Esophagus squamous epithelium (tissue), 5 donors: ENCODE measurements at places on chromosomes 1 and 21.

- DNase-seq, result no peak
Observed at GRCh38 chr21:32666258-32666657, 54.1 kb upstream of the CFAP298 start.

DNA sequence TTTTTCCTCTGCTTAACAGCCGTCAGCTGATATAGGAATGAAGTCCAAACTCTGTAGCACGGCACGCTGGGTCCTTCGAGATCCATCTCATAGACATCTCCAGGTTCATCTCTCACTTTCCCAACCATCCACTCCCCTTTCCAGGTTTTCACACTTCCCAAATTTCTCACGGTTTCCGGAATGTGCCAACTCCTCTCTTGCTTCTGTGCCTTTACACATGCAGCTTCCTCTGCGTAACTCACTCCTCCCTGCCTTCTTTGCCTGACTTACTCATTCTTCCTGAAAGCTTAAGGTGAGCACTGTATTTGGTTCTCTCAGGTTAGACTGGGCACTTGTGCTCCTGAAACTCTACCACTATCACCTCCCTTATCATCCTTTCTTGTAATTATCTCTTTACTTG is 168.4 kb downstream of the PCNX2 start:
- DNase-seq, result no peak

DNA sequence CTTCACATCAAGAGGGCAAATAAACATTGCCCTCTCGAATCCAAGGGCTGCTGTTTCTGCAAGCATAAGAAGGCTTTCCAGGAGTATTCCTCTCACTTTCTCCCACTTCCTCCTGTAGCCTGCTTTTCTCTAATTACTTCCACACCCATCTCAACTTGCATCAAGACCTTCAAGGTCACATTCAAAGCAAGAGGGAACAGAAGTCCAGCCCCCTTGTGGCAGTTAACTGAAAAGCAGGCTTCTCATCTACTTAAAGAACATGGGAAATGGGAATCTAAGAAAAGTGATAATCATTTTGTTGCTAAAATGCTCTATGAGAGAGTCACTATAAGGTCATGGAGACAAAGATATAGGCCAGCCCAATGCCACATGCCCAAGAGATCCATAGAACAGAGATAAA is 874.4 kb downstream of the KCNT2 start:
- no peak for DNase-seq

GRCh38 chr1:55367273-55367672 is 152.1 kb upstream of the USP24 start:
- DNase-seq, result no peak

- no peak for DNase-seq
Observed at GRCh38 chr1:32701421-32701911, 1.1 kb downstream of the SYNC start.

GRCh38 chr1:219568733-219569132 is 44.2 kb downstream of the ZC3H11B start:
- no peak for DNase-seq
